ENCODE measurements at places on chromosomes 1 and 21.

- DNase-seq: no peak
These were observed 251.5 kb downstream of the SIPA1L2 start for GRCh38 chr1:232378266-232379062.

GRCh38 chr1:110639724-110640386, 33.7 kb upstream of the KCNA2 start:
- DNase-seq: no peak

- no peak for DNase-seq
These were observed 11.5 kb downstream of the ABL2 start for GRCh38 chr1:179217943-179218507.

GRCh38 chr1:1136547-1137230, 20.8 kb upstream of the C1orf159 start:
- DNase-seq: no peak

- no peak for DNase-seq
These were observed 125.2 kb upstream of the GALNT2 start for GRCh38 chr1:229941831-229942230.

Measured in stimulated activated CD4-positive, alpha-beta T cell treated with anti-CD3 and anti-CD28 coated beads, Interleukin-15, amount 100 ng/mL, for 1 hour (primary cell).